Right atrium auricular region (tissue), 2 donors: ENCODE measurements at places on chromosomes 16 and 17. TPM values are rescaled to one million over a fixed set of nuclear protein-coding genes. Genes with fewer than 3 reads are reported as not detected.

DNA sequence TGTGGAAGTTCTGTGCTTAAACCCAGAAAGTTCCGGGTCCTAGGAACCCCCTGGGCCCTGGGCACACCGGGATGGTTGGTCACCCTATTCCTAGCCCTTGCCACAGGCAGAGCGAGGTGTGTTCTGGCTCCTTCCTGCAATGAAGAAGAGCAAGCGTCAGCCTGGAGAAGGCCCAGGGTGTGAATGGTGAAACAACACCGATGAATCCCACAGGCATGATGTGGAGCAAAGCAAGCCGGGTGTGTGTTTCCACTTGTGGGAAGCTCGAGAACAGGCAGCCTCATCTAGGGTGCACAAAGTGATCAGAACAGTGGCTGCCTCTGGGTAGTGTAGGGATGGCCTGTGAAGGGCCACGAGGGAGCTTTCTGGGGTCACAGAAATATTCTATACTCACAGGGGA lies 13.8 kb downstream of the KCNG4 start:
- DNase-seq, result no peak
- H3K4me1 ChIP-seq, result peaks cover 14% of the 10 kb centered on the region
- H3K27me3 ChIP-seq, result no peaks in the 10 kb centered on the region
- H3K4me3 ChIP-seq, result no peak overlapping the region

The EVPL gene
- total RNA-seq, result 0.30 TPM

DNA sequence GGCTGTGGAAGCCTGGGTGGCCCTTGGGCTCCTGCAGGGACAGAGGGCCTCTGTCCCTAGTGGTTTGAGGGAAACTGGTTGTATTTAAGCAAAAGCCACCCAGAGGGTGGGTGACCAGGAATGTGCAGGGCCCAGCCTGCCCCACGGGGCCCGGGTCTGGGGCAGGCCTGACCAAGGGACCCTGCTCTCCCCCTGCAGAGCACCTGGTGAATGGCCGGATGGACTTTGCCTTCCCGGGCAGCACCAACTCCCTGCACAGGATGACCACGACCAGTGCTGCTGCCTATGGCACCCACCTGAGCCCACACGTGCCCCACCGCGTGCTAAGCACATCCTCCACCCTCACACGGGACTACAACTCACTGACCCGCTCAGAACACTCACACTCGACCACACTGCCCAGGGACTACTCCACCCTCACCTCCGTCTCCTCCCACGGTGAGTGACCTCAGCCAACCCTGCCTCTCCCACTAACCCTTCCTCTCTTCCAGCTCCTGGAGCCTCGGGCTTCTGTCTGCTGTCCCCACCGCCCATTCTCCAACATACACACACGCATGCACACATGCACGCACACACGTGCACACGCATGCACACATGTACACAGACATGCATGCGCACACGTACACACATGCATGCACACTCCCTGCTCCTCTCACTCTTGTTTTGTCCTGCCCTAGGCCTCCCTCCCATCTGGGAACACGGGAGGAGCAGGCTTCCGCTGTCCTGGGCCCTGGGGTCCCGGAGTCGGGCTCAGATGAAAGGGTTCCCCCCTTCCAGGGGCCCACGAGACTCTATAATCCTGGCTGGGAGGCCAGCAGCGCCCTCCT lies 10.4 kb downstream of the GALK1 start:
- H3K36me3 ChIP-seq, result no peaks in the 10 kb centered on the region
- DNase-seq, result no peak
- no peaks in the 10 kb centered on the region for H3K4me1 ChIP-seq
- H3K27ac ChIP-seq, result peak overlapping the region; percentile 60
- H3K4me3 ChIP-seq, result no peak overlapping the region

GRCh38 chr16:63744077-63744874 lies 1377.6 kb downstream of the CDH11 start:
- H3K4me1 ChIP-seq, result peaks cover 7% of the 10 kb centered on the region
- H3K27me3 ChIP-seq, result no peaks in the 10 kb centered on the region
- H3K36me3 ChIP-seq, result no peaks in the 10 kb centered on the region
- no peak overlapping the region for H3K4me3 ChIP-seq
- H3K27ac ChIP-seq, result no peak overlapping the region

- H3K27ac ChIP-seq, result no peak overlapping the region
- no peak for DNase-seq
- no peaks in the 10 kb centered on the region for H3K36me3 ChIP-seq
- no peaks in the 10 kb centered on the region for H3K4me1 ChIP-seq
Measured at GRCh38 chr16:64629622-64630021, 492.2 kb downstream of the CDH11 start.

The ALOX15B gene
- 1.2 TPM for total RNA-seq

GRCh38 chr17:20992987-20993862 lies 49.6 kb downstream of the USP22 start:
- H3K27ac ChIP-seq, result peak overlapping the region; percentile 13
- no peaks in the 10 kb centered on the region for H3K36me3 ChIP-seq
- DNase-seq, result peak; percentile 75
- no peaks in the 10 kb centered on the region for H3K27me3 ChIP-seq

- H3K27me3 ChIP-seq, result no peaks in the 10 kb centered on the region
- H3K27ac ChIP-seq, result no peak overlapping the region
- H3K4me1 ChIP-seq, result no peaks in the 10 kb centered on the region
Measured at GRCh38 chr16:49889725-49890397, 33.9 kb upstream of the ZNF423 start.

DNA sequence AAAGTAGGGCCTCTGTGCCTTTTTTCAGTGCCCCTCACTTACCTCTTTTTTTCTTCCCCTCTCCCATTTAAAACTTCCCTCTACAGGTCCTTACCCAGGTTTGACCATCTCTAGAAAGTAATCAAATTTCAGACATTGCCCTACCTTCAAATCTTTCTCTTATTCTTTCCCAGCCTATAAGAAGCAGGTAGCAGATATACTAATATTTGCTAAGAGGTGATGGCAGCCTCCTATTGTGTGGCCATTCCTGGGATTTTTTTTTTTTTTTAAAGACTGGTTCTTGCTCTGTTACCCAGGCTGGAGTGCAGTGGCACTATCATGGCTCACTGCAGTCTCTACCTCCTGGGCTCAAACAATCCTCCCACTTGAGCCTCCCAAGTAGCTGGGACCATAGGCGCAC lies 111.1 kb upstream of the HAS3 start:
- no peaks in the 10 kb centered on the region for H3K27me3 ChIP-seq
- H3K27ac ChIP-seq, result no peak overlapping the region

DNA sequence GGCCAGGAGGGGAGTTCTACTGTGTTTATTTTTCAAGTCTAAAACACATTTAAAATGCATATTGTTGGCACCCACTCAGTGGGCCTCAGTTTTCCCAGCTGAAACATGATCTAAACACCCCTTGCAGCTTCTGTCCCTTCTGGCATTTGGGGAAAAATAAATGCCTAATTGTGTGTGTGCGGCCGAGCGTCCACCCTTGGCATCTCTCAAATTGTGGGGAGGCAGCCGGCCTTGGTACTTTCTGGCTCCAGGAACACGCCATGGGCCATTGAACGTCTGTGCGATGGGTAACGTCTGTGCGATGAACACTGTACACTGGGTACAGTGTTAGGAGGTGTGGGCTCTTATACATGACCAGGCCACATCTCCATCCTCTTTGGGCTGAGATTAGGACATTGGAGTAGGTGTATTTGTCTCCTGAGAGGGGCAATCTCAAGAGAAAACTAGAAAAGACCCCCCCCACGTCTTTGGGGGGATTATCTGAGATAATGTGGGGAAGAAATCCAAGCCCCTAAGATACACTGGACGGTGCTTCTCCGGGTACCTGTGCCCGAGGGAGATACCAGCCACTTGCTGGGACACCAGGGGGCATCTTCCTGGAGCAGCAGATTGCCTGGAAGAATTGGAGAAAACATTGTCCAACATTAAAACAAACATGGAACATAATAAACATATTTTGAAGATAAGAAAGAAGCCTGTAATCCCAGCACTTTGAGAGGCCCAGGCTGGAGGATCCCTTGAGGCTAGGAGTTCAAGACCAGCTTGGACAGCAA lies 54.9 kb downstream of the RAB11FIP4 start:
- H3K27ac ChIP-seq, result no peak overlapping the region
- no peak for DNase-seq
- H3K4me3 ChIP-seq, result no peak overlapping the region
- no peaks in the 10 kb centered on the region for H3K27me3 ChIP-seq

The STXBP4 gene
- 3.9 TPM for total RNA-seq

DNA sequence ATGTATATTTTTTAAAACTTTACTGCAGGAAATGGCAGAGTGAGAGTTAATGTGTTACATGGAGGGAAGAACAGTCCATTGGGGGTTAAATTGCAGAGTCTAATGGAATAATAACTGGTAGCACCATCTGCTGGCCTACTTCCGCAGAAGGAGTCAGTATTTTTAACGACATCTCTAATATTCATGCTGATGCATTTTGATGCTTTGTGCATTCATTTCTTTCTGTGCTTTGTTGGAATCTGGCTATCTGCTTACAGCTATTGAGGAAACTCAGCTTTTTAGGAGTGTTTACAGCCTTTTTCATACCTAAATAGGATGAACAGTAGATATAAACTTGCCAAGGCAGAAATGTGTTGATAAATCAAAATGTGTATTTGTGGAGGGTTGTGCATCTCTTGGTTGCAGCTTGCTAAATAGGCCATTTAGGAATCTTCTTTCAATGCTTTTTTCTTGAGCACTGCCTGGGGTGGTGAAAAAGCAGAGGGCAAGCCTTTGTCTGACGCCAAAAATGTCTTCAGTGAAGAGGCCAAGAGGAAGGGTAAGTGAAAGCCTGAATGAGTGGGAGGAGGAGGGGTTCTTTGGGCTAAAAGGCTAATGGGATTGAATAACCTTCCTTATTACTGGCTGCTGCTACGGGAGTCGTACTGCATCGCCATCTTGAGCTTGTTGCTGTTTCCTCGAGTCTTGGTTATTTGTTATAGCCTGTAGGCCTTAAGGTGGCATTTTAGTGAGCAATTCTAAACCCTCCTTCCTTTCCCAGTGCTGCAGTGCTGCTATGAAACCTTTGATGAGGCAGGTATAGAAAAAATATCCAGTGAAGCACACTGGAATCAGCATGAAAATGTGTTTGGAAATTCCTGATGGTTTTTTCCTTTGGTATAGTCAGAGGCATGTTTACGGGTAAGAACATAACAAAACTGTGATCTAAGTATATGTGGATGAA lies 153.3 kb downstream of the CHD9 start:
- peak overlapping the region; percentile 84 for H3K27ac ChIP-seq
- H3K27me3 ChIP-seq, result no peaks in the 10 kb centered on the region
- DNase-seq, result no peak
- H3K36me3 ChIP-seq, result no peaks in the 10 kb centered on the region
- H3K4me1 ChIP-seq, result no peaks in the 10 kb centered on the region

GRCh38 chr16:84298376-84298899 lies 3.8 kb downstream of the WFDC1 start:
- no peak for DNase-seq
- no peaks in the 10 kb centered on the region for H3K36me3 ChIP-seq
- no peak overlapping the region for H3K4me3 ChIP-seq
- H3K27ac ChIP-seq, result no peak overlapping the region

The ARHGAP44 gene
- total RNA-seq, result 12.2 TPM

The SPSB3 gene
- 49.0 TPM for total RNA-seq

- DNase-seq, result peak; percentile 86
- no peaks in the 10 kb centered on the region for H3K36me3 ChIP-seq
- peak overlapping the region; percentile 98 for H3K27ac ChIP-seq
- H3K4me1 ChIP-seq, result peaks cover 6% of the 10 kb centered on the region
- no peak overlapping the region for H3K4me3 ChIP-seq
- no peaks in the 10 kb centered on the region for H3K27me3 ChIP-seq
Measured at GRCh38 chr17:81405411-81405872, 10.2 kb downstream of the BAHCC1 start.

DNA sequence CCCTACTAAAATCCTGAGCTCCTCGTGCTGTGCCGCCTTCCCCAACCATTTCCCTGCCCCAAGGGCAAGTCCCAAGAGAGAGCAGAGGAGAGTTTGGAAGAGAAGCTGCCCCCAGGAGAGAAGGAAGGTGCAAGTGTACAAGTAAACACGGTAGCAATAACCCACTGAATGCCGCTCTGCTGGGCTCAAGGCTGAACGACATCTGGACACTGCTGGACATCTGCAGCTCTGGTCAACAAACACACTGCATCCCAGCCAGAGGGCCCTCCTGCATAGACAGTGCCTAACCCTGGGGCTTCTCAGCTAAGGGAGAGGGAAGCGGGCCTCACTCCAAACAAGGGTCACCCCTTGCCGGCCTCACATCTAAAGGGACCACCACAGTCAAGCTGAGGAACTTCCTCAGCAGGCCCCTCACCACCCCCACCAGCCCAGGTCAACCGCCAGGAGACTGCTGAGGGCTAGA lies 12.7 kb downstream of the JUP start:
- no peak overlapping the region for H3K4me3 ChIP-seq
- H3K27me3 ChIP-seq, result no peaks in the 10 kb centered on the region
- peak overlapping the region; percentile 97 for H3K27ac ChIP-seq
- no peak for DNase-seq
- H3K4me1 ChIP-seq, result peaks cover 65% of the 10 kb centered on the region

- H3K36me3 ChIP-seq, result peaks cover 31% of the 10 kb centered on the region
- no peak for DNase-seq
- H3K27ac ChIP-seq, result no peak overlapping the region
- no peaks in the 10 kb centered on the region for H3K27me3 ChIP-seq
Measured at GRCh38 chr17:82405051-82405450, 13.1 kb upstream of the HEXD start.

The SPATA32 gene
- total RNA-seq, result not detected
